A549 (cell line): ENCODE measurements at places on chromosomes 5 and 9.

GRCh38 chr9:91101611-91102168, 260.0 kb downstream of the AUH start:
- DNase-seq: no peak

GRCh38 chr5:103021314-103021713, 98.6 kb downstream of the GIN1 start:
- DNase-seq: no peak

DNA sequence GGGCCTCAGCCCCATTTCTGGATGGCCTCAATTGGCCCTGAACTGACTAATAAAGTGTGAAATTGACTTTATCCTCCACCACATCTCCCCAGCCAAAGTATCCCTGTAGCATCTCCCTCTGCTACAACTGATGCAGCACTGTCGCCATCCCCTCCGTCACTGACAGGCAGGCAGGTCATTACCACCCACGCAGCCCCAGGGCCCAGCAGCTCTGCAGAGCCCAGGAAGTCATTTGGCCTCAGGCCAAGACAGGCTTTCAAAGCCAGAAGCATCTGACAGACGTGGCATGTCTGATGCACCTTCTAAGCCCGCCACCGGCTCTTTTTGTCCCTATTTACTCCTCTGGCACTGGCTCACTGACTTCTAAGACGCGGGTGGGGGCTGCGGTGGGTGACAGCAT, 65.3 kb downstream of the ARHGEF37 start:
- DNase-seq: no peak

- peak; percentile 8 for DNase-seq
These were observed 516.1 kb downstream of the ANXA1 start for GRCh38 chr9:73667749-73668148.

- DNase-seq: peak; percentile 56
These were observed 21.2 kb downstream of the OTULIN start for GRCh38 chr5:14685757-14686156.

GRCh38 chr5:168118042-168118668, 173.3 kb upstream of the WWC1 start:
- DNase-seq: no peak

GRCh38 chr9:78207319-78207718, 28.6 kb upstream of the CEP78 start:
- DNase-seq: no peak

GRCh38 chr9:78441822-78442431, 145.0 kb downstream of the PSAT1 start:
- no peak for DNase-seq

- no peak for DNase-seq
These were observed 477.7 kb upstream of the C9orf72 start for GRCh38 chr9:28050941-28051340.

- no peak for DNase-seq
These were observed 332.3 kb upstream of the NUDT12 start for GRCh38 chr5:103894882-103895281.

DNA sequence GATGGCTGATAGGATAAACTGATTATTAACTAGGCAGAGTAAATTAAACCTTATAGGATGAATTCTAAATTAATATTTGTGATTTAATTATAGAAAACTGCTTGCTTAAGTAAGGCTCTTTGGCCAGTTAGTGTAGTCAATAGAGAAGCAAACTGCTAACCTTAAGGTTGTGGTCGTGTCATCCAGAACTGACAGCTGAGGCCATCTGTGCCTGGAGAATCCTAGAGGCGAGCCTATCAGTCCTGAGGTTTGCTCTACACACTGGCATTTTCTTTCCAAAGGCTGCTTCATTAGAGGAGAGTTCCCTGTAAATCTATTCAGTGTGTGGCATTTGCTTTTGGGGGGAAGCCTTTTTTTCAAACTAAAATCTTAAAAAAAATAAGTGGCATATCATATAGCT, 169.2 kb downstream of the MEF2C start:
- DNase-seq: no peak

- DNase-seq: no peak
These were observed 511.3 kb upstream of the ADAMTS16 start for GRCh38 chr5:4628645-4629385.

DNA sequence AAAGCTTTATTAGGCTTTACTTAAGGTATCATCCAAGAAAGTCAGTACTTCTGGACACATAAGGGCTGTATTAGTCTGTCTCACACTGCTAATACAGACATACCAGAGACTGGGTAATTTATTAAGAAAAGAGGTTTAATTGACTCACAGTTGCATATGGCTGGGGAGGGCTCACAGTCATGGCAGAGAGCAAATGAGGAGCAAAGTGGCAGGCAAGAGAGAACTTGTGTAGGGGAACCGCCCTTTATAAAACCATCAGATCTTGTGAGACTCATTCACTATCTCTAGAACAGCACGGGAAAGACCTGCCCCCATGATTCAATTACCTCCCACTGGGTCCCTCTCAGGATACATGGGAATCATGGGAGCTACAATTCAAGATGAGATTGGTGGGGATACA, 49.2 kb upstream of the SLC44A1 start:
- DNase-seq: no peak

DNA sequence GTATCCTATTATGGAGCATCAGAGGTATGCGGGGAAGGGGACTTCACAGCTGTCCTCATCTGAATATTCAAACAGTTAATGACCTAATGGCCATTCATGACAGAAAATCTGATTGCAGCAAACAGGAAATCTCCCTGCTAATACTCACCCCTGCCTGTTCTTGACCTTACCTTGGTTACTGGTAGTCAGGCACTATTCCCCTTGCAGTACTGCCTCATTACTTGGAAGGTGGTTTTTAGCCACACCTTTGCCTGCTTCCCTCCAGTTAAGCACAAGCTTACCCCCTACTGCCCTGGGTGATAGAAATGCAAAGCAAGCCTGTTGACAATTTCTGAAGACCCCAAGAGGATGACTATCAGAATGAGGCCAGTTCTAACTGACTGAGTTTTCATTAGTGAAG, 332.4 kb downstream of the NTRK2 start:
- DNase-seq: no peak

GRCh38 chr5:174376726-174377373, 331.3 kb downstream of the NSG2 start:
- DNase-seq: no peak

GRCh38 chr5:109709225-109709624, 19.5 kb downstream of the MAN2A1 start:
- DNase-seq: no peak

GRCh38 chr5:149002761-149003689, 59.8 kb downstream of the SH3TC2 start:
- no peak for DNase-seq

- no peak for DNase-seq
These were observed 412 bp downstream of the RIOK2 start for GRCh38 chr5:97182571-97183099.
